ENCODE measurements at places on chromosomes 7 and 10.
A peak's percentile ranks its signal among the peaks of the same experiment; 100 is the strongest.

- DNase-seq = no peak
These were observed 266.6 kb downstream of the NXPH1 start for GRCh38 chr7:8699875-8700624.

GRCh38 chr10:35194471-35194870 lies 67.8 kb downstream of the CREM start:
- no peak for DNase-seq

- no peak for DNase-seq
These were observed 31.8 kb upstream of the RET start for GRCh38 chr10:43044961-43045621.

GRCh38 chr7:75555736-75556135 lies 63.6 kb downstream of the SPDYE5 start:
- no peak for DNase-seq

DNA sequence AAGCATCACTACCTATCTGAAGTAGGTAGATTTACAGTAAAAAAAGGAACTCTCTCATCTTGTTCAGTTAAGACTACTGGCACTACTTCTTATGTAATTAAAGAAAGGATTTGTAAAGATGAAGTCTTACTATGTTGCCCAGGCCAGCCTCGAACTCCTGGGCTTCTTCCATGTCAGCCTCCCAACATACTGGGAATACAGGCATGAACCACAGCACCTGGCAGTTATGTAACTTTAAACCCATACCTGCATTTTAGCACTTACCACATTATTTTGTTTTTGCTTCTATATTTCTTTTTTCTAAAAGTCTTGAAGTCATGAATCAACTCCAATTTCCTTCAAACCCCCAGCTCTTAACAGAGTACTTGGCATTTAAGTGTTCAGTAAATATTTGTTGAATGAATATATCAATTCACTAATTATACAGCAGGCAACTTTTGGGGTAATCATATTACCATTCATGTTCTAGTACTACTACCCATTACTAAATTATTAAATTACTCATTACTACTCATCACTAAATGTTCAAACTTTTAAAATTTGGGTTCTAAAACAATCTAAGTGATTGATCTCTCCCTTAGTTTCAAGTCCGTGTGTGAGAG lies 31.6 kb upstream of the CCDC71L start:
- DNase-seq = no peak

DNA sequence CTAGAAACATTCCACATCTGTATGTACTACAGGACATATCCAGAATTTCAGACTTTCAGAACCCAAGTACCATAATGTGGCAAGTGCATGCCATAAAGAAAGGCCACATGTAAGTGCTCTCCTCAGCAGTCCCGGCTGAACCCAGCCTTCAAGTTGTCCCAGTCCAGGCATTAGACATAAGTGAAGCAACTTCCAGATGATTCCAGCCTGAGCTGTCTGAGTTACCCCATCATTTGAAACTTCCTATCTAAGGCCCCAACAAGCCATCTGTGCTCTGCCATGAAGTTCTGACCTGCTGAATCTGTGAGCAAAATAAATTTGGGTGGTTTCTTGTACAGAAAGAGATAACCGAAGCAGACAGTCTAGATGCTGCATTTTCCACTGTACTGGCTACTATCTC lies 218.8 kb downstream of the IPMK start:
- DNase-seq = no peak

- DNase-seq = peak; percentile 50
These were observed 37.2 kb upstream of the PCBD1 start for GRCh38 chr10:70925377-70926225.

- no peak for DNase-seq
These were observed 5.6 kb downstream of the GDF10 start for GRCh38 chr10:47305566-47305965.

GRCh38 chr10:87058171-87058570 lies 36.5 kb downstream of the GLUD1 start:
- no peak for DNase-seq

- no peak for DNase-seq
These were observed 2.9 kb downstream of the PCBD1 start for GRCh38 chr10:70885481-70885880.

DNA sequence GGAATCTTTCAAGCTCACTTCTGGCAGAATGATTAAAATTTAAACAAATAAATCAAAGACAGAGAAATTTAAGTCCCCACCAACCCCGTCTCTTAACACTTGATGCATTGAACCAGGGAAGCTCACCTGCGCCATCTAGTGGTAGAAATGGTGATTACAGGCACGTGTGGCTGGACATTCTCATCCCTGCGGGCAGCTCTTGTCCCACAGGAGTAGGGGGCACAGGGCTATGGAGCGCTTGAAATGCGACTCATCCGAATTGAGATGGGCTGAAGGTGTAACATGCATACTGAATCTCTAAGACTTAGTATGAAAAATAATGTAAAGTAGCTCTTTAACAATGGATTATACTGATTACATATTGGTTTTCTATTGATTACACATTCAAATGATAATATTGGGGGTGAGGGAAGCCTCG lies 24.8 kb upstream of the SLIT1 start:
- DNase-seq = peak; percentile 61

DNA sequence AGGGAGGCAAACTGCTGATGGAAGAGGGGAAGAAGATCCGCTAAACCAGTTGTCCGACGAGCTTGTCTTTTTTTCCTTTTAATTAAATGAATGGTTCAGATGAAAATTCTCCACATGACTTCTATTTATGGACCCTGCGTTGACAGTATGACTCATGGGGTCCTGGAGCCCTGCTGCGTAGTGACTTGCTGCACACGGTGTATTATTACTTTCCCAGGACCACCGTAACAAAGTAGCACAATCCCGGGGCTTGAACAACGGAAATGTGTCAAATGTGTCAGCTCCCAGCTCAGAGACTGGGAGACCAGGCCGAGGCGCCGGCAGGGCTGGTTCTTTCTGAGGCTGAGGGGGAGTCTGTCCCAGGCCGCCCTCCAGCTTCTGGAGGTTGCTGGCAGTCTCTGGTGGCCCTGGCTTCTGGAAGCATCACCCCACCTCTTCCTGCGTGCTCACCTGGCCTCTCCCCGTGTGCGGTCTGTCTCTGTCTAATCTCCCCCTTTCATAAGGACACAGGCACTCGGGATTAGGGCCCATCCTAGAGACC lies 33.8 kb upstream of the MNX1 start:
- DNase-seq = no peak

DNA sequence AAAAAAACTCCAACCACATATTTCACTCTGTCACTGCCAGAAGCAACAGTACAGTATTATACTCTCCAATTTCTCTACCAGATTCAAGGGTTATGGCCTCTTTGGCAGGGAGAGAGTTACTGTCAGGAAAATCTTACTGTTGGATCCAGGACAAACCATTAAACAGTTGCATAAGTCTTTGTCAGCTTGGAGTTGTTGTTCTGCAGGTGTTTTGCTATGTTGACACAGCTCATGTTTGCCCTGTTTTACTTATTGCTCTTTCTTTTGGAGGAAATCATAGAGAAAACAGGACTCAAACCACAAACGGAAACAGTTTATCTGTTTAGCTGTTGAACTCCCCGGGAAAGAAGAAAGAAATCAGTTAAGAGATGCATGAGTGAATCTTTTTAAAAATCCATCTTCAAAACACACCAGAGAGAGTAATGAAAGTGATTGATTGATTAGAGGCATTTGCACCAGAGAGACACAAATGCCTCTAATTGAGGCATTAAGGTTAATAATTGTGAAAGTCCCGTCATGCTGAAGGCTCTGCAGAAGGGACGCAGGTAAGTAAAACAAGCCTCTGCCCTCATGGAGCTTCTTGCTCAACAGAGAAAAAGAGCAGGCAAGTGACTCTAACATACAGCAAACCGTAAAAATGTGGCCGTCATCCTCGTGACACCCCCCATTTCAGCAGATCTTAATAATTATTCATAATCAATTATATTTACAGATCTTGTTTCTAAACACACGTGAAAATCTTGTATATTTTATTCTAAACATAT lies 38.7 kb upstream of the ARHGAP21 start:
- no peak for DNase-seq

- no peak for DNase-seq
These were observed 306.4 kb upstream of the MYO3A start for GRCh38 chr10:25627606-25628005.

GRCh38 chr7:149310113-149310836 lies 48.3 kb downstream of the ZNF783 start:
- DNase-seq = no peak

DNA sequence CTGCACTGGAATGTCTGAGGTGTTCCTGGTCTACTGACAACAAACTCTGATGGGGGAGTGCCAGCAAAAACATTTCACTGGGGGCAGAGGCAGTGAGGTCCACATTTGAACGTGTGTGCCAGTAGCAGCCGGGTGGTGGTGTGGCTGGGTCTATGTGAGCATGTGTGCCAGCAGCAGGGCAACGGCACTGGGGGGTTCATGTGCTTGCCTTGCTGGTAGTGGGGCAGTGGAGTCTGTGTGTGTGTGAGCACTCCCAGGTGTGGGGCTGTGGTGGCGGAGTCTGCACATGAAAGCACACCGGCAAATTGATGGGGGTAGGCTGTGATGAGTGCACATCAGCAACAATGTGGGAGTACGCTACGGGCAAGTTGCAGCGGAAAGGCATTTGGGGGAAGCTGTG lies 49.4 kb upstream of the SORCS1 start:
- DNase-seq = no peak

- DNase-seq = no peak
These were observed 79.9 kb downstream of the ZMIZ1 start for GRCh38 chr10:79148452-79149344.

GRCh38 chr7:55207436-55208125 lies 157.6 kb upstream of the LANCL2 start:
- no peak for DNase-seq

GRCh38 chr10:30436191-30436611 lies 2.2 kb downstream of the MAP3K8 start:
- DNase-seq = no peak

DNA sequence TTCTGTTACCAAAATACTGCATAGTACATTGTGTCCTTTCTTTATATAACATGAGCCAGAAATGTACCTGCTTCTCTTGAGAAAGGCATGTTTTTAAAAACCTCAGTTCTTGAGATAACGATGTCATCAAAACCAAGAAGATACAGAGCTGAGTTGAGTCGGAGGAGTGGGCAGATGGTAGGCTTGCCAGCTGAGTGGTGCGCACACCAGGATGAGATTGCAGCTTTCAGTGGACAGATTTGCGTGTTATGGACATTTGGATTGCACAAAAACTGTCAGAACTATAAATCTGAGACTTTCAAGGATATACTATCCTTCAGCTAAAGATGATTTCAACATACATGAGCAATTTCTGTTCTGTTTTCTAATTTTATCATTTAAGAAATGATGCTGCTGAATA lies 25.0 kb downstream of the PRKAR2B start:
- no peak for DNase-seq

GRCh38 chr7:74012842-74013249 lies 15.1 kb upstream of the ELN start:
- DNase-seq = no peak

DNA sequence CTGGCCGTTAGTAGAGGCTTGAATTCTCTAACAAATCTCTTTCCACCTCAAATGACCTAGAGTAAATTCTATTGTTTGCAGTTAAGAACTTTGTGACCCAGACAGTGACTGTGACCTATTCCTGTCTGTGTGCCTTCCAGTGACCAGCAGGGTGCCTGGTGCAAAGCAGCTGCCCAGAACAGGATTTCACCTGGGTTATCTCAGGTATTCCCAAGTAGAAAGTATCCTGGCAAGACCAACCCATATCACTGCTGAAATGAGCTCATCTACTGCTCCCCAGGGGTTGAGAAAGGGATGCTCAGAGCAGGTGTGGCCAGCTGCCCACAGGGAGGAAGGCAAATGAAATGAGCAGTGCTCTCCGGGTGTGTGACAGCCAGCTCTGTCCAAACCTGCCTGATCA lies 2.1 kb upstream of the MSMB start:
- DNase-seq = no peak

GRCh38 chr10:36681751-36682632 lies 443.4 kb upstream of the ANKRD30A start:
- no peak for DNase-seq

DNA sequence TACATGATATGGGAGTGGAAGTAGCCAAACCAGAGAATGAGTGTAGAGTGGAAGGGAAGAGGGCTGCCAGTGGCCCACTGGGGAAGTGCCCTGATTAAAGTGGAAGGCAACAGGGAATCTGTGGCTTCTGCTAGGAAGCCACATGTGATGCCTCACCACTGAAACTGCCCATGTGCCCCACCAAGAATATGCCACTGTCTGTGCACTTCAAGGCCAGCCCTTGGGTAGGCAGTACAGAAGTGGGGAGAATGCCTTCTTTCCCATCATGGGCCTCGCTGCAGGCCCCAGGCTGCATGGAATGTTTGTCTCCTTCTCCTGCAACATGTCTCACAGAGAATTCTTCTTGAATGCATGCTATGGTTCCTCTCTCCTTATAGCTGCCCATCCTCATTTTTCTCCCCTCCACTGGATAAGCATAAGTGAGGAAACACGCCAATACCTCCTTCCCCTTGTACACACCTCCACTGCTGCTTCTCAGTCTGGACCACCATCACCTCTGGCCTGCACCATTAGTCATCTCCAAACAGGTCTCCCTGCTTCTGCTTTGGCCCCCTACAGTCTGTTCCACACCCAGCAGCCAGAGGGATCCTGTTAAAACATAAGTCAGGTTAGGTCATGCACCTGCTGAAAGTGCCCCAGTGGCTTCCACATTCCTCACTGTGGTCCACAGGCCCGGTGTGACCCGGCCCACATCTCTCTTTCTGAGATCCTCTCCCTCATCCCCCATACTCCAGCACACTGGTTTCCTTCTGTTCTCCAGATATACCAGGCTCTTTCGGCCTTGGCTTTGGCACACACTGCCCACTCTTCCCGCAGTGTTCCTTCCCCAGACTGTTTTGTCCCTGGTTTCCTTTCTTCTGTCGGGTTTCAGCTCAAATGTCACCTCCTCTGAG lies 37.1 kb downstream of the SNX10 start:
- no peak for DNase-seq

DNA sequence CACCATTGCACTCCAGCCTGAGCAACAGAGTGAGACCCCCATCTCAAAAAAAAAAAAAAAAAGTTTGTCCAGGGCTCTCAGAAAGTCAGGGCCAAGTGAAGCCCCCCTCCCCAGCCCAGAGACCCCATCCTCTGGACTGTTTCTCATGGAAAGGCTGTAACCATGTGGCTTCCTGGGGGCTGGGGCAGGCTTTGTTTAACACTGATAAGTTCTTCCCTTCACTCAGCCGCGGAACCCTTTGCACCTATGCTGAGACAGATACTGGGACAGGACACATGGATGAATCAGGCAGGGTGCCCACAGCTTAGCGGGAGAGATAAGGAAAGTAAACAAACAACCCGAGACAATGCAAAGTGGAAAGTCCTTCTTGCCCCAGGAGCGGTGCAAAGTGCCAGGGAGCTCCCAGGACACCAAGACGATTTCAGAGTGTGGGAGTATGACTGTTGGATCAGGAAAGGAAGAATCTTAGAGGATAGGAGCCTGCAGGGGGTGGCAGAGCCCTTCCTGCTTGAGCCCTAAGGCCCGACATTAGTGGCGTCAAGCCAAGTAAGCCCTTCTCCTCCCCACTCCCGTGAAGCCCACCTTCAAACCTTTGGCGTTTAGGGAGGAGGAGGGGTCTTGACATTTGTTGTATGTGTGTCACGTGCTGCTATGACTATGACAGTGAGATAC lies 11.6 kb downstream of the MLXIPL start:
- no peak for DNase-seq

- no peak for DNase-seq
These were observed 3.9 kb downstream of the ADD3 start for GRCh38 chr10:110011681-110012080.

Measured in stimulated activated CD8-positive, alpha-beta memory T cell treated with anti-CD3 and anti-CD28 coated beads, Interleukin-15, amount 100 ng/mL, for 24 hours (primary cell).